ENCODE measurements at places on chromosomes 1 and 21.

DNA sequence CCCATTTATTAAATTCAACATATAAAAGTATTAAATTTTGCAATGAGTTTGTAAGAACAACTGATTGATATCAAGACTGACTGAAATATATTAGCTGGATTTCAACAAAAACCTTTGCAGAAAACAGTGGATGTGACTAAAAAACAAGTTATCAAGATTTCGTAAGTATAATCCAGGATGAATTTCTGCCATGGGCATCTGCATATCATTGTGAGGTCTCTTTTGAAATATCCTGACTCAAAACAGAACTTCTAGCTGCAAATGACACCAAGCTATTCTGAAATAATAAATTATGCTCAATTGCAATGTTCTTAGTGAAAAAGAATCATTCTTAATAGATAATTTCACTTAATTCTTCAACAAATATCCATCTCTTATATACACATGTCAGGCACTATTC is 52.6 kb downstream of the CD34 start:
- no peak for DNase-seq

DNA sequence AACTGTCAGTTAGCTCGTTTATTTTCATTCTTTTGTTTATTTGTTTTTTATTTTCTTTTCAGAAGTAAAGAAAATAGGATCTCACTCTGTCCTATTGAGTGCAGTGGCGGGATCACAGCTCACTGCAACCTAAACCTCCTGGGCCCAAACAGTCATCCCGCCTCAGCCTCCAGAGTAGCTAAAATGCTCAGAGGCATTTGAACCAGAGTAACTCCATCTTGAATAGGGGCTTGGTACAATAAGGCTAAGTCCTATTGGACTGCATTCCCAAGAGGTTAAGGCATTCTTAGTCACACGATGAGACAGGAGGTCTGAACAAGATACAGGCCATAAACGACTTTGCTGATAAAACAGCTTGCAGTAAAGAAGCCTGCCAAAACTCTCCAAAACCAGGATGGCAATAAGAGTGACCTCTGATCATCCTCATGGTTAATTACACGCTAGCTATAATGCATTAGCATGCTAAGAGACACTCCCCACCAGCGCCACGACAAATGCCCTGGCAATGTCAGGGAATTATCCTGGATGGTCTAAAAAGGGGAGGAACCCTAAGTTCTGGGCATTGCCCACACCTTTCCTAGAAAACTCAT is 13.1 kb upstream of the COP1 start:
- DNase-seq = no peak

DNA sequence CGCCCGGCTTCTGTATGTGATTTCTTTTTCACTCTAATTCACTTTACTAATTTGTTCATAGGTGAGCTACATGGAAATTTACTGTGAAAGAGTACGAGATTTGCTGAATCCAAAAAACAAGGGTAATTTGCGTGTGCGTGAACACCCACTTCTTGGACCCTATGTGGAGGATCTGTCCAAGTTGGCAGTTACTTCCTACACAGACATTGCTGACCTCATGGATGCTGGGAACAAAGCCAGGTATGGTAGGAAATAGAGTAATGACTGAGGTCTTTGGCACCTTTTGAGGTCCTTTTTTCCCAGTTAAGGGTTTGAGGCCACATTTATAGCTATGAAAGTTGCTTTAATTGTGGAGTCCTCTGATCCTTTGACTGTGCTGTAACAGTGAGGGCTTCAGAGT is 56.9 kb downstream of the KIF1B start:
- DNase-seq = no peak

DNA sequence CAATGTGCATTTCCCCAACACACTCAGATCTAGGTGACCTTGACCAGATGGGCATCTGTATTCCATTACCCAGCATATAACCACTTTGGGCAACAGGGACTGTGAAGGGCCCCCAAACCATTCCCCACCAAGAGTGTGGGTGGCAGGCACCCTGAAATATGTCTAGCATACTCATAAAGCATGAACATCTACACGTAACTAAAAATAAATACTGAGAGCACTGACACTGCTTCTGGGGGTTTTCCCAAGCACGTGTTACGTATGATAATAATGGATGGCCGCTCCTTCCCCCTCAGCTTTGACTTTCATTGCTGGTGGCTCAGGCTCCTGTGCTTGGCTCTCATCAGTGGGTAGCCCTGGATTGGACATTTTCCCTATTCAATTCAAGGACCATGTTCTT is 39.1 kb downstream of the IGSF3 start:
- no peak for DNase-seq

DNA sequence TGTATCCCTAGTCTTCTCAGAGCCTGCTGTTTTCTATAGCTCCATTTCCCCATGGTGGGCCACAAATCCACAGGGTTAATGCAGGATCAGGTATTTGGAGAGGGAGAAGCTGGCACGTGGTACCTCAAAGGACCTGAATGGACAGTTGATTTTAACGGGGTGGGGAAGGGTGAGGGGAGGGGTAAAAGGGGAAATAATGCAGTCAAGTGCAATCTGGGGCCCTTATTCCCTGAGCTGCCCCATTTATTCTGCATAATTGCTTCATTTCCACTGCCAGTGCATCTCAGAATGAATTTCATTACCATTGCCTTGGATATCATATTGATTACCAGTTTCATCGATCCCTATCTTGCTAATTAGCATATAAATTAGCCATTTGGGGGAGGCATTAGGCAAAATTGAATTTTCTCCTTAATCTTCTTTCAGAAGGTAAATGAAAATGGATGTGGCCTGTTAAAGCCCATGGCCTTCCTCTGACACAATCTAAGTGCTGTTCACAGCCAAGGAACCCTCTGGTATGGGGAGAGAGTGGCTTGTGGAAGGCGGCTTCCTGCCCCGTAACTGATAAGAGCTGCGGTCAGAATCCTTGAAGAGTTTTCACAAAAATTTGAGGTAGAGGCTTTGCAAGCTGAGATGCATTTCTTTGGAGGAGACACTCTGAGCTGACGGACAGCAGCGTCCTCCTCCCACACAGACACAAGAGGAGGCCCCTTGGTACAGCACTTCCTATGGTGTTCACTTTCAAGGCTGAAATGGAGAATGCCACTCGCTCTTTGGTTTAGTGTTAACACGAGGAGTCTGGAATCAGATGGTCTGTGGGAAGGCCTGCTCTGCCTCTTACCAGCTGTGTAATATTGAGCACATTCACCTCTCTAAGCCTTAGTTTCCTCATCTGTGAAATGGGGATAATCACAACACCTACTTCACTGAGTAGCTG is 34.4 kb downstream of the PHC2 start:
- no peak for DNase-seq

DNA sequence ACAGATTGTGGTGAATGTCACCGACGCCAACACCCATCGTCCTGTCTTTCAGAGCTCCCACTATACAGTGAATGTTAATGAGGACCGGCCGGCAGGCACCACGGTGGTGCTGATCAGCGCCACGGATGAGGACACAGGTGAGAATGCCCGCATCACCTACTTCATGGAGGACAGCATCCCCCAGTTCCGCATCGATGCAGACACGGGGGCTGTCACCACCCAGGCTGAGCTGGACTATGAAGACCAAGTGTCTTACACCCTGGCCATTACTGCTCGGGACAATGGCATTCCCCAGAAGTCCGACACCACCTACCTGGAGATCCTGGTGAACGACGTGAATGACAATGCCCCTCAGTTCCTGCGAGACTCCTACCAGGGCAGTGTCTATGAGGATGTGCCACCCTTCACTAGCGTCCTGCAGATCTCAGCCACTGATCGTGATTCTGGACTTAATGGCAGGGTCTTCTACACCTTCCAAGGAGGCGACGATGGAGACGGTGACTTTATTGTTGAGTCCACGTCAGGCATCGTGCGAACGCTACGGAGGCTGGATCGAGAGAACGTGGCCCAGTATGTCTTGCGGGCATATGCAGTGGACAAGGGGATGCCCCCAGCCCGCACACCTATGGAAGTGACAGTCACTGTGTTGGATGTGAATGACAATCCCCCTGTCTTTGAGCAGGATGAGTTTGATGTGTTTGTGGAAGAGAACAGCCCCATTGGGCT is 3.0 kb downstream of the CELSR2 start:
- no peak for DNase-seq

DNA sequence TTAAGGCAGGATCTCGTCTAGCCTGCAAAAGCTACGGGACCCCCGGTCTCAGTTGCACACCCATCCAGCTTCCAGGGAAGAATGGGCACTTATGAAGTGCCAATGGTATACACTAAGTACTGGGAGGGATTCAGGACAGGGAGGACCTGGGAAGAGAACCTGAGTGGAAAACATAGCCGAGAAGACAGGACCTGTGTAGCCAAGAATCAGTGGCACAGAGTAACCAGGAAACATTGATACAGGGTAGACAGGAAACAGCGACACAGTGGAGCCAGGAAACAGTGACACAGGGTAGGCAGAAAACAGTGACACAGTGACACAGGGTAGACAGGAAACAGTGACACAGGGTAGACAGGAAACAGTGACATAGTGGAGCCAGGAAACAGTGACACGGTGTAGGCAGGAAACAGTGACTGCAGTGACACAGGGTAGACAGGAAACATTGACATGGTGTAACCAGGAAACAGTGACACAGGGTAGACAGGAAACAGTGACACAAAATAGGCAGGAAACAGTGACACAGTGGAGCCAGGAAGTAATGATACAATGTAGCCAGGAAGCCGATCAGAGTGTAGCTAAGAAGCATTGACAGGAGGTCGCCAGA is 138.0 kb upstream of the ARHGEF16 start:
- no peak for DNase-seq

DNA sequence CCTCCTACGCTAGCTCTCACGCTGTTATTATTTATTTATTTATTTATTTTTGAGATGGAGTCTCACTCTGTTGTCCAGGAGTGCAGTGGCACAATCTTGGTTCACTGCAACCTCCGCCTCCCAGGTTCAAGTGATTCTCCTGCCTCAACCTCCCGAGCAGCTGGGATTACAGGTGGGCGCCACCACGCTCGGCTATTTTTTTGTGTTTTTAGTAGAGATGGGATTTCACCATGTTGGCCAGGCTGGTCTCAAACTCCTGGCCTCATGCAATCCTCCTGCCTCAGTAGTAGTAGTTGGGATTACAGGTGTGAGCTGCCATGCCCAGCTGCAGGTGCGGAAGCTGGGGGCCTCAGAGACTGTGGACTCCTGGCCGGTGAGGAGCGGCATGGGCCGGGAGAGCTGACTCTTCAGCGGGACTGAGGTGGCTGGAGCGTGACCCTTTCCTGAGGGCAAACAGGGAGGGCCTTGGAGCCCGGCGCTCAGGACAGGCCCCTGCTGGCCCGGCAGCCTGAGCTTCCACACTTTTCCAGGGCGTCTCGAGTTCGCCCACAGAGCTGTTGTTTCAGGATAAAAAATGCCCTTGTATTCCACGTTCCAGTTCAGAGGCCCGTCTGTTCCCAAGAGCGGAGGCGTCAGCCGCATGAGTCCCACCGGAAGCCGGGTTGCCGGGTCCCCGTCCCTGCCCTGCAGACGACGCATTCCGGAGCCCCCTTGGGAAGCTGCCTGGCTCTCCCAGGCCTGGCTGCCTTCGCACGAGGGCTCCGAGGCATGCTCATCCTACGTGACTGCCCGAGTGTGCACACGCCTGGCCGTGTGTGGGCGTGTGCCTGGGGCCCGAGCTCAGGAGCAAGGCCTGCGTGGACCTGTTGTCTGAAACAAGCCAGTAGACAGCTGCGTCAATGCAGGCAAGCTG is 126.2 kb downstream of the SIK1 start:
- DNase-seq = no peak

GRCh38 chr1:89986020-89986419 is 8.9 kb upstream of the ZNF326 start:
- DNase-seq = no peak

- no peak for DNase-seq
Measured at GRCh38 chr1:3799976-3800685, 3.8 kb upstream of the LRRC47 start.

GRCh38 chr1:179806333-179806732 is 63.2 kb downstream of the FAM163A start:
- DNase-seq = no peak

GRCh38 chr1:61670016-61670415 is 54.9 kb downstream of the TM2D1 start:
- DNase-seq = no peak

- DNase-seq = no peak
Measured at GRCh38 chr1:116465845-116466685, 93.0 kb downstream of the ATP1A1 start.

- DNase-seq = no peak
Measured at GRCh38 chr1:910311-910880, 13.3 kb upstream of the SAMD11 start.

DNA sequence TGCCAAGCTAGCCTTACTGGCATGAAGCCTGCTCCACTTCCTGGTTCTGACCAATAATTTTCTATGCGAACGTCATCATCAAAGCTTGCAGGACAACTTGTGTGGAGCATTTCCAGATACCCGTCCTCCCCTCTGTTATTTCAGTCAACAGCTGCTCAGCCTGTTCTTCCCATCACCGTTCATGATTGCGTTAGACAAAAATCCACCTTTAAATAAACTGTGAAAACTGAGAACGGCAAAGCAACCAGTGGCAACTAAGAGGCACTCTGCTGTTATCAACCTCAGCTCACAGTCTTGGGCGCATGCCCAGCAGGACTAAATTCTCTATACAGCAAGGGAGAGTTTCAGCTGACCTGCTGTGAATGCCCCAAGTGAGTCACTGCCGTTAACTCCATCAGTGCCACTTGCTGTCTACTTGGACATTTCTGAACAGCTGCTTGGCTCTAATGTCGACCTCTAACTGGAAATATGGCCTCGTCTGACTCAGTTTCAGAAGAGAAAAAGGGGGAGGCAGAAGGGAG is 207.4 kb upstream of the RUNX1 start:
- peak; percentile 82 for DNase-seq

DNA sequence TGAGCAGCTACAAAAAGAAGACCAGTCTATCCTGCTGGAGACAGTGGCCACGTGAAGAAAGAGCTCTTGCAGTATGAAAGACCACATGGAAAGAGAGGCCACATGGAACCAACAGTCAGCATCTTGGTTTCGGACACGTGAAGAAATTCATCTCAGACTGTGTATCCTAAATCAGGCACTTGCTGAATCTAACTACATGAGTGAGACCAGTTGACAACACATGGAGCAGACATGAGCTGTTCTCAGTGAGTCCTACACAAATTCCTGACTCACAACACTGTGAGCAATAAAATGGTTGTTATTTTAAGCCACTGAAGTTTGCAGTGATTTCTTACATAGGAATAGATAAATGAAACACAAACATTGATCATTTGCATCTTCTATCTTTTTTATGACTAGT is 2.4 kb upstream of the TAF1A start:
- no peak for DNase-seq

- DNase-seq = no peak
Measured at GRCh38 chr1:209585672-209586071, 2.2 kb downstream of the CAMK1G start.

GRCh38 chr1:214213136-214213535 is 67.8 kb upstream of the SMYD2 start:
- DNase-seq = no peak

GRCh38 chr1:115839679-115840237 is 1.2 kb downstream of the NHLH2 start:
- DNase-seq = no peak

DNA sequence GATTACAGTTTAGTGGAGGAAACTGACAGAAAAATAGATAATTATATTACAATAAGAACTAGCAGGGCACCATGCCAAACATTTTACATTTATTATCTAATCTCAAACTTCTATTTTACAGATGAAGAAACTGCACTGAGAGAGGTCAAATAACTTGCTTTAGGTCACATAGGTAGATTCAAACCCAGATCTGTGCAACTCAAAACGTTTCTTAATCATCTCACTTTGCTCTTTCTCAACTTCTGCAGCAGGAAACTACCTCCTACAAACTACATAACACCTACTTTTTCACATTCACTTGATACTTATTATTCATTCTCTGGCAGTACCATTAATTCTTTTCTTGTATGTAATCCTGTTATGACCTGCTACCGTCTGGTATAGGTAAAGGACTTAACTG is 49.9 kb upstream of the BCL10 start:
- no peak for DNase-seq
